Stimulated activated CD4-positive, alpha-beta T cell treated with anti-CD3 and anti-CD28 coated beads, TNF-alpha, amount 100 ng/mL, for 4 hours (primary cell): ENCODE measurements at places on chromosomes 5 and 9.

- no peak for DNase-seq
These were observed 1.6 kb upstream of the DBN1 start for GRCh38 chr5:177474846-177475562.

GRCh38 chr5:115801984-115802383, 14.5 kb downstream of the CDO1 start:
- DNase-seq, result no peak

DNA sequence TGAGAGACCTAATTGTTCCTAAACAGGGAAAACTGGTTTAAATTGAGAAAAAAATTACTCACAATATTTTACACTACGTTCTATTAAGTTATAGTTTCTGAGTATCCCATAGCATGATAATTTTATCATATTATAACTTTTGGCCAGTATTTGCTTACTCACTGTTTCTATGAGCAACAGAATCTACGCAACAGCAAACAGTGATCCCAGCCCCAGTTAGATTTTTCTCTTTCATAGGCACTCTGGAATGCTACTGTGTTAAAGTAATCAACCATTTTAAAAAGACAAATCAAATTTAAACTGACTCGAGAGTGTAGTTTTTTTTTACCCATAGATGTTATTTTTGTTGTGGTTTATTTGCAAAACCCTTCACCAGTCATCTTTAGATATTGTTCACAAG, 107.2 kb downstream of the XRCC4 start:
- no peak for DNase-seq

DNA sequence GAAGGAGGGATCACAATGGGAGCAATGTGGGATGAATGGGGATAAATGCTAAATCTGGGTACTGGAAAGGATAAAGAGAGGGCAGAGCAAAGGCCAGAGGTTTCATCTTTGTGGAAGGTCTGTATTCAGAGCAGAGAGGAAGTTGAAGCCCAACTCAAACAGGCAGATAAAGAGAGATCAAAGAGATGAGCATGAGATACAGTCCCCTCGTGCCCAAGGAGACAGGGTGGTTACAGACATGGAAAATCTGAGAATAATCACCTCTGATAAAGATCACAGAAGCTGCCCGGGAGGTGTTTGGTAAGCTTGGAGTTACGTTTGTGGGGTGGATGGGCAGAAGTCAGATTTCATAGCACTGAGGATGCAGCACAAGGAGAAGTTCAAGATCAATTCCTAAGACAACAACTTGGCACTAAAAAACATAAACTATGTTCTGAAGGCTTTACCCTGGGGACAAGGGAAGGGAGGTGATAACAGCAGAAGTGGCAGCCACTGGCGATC, 459 bp upstream of the ERAP2 start:
- DNase-seq, result no peak

DNA sequence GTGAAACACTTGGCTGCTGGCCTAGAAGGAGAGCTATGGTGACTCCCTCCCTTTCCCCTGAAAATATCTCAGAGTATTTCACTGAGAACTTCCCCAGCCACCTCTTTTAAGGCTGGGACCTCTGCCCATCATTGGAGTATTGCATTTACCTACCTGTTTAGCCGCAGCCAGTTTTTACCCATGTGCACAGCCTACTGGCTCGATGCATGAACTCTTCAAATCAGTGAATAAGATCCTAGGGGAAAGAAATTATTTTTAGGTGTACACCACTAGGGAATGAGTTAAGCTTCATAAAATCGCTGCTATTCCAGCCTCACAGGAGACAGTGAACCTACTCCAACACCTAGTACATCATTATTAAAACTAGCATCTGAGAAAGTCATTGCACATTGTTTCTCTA, 16.8 kb upstream of the FAM174A start:
- DNase-seq, result no peak

DNA sequence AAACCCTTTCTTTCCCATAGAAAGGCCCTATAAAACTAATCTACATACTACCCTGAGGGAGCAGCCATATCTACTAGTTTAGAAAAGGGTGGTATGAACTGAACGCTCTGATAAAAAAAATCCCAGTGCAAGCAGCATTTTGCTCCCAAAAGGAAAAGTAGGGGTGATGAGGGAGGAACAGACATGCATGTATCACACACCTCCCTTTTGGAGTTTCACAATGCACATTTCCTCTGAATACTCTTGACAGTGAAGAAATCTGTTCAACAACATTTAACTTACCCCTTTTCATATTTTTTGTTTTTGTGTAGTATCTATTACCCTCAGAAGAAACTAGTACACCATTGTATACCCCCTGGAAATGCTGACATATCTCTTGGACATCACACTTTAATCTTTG, 411.4 kb downstream of the MAT2B start:
- no peak for DNase-seq

DNA sequence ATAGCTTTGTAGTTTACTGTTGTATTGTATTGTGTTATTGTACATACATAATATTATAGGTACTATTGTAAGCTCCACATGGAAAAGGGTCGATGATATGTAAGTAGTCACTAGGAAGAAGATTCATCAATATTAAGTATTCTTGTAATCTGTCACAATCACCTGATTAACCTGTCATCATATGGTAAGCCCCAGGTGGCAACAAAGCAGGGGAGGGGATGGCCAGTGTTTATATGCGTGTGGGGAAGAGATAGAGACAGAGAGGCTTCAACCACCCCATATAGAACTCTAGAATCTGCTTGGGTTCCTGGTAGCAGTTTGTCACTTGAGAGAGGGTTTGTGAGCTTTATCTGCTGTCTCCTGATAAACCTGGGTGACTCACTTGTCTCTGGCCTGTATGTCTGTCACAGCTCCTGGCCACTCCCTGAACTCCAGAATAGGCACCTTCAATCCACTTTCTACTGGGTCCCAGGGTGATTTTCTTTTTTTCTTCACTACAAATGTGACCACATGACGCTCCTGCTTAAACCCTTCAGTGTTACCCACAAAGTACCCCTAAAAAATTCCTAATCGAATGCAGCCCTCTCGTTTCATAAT, 48.9 kb upstream of the CPEB4 start:
- no peak for DNase-seq

- DNase-seq, result no peak
These were observed 11.1 kb downstream of the EXD3 start for GRCh38 chr9:137411645-137412380.

- DNase-seq, result no peak
These were observed 22.5 kb downstream of the ZNF462 start for GRCh38 chr9:106885451-106885850.

GRCh38 chr5:143187495-143187894, 216.0 kb downstream of the NR3C1 start:
- DNase-seq, result no peak

DNA sequence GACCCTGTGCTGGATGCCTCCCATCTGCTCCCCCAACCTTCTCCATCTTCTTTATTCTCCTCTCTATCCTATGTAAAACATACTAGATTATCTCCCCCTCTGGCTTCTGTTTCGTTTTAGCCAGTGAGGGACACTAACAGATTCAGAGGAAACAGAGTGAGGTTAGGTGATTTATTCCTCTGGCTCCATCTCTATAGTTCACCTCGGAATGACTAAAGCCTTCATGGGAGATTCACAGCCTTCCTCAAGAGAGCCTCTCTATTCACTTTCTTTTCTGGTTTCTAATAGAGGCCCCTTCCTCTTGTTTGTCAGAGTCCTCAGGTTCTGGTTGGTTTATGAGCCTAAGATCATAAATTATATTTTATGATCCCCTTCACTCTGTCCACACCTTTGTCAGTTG, 633.1 kb upstream of the TYRP1 start:
- no peak for DNase-seq

- DNase-seq, result no peak
These were observed 145.9 kb upstream of the FST start for GRCh38 chr5:53334431-53334941.
